SJSA1 (cell line): ENCODE measurements at places on chromosomes 2 and 18. TPM values are rescaled to one million over a fixed set of nuclear protein-coding genes. Genes with fewer than 3 reads are reported as not detected.

Gene EFHD1
- 0.66 and 1.4 TPM in 2 replicates for total RNA-seq

Gene IL36A
- not detected in 2 replicates for total RNA-seq

Gene LRRC30
- total RNA-seq: not detected in 2 replicates

Gene CTDP1
- 23.0 TPM in 2 replicates for total RNA-seq

Gene SAG
- total RNA-seq: not detected in 2 replicates

Gene PCARE
- total RNA-seq: not detected in 2 replicates

Gene ZNF516
- total RNA-seq: 9.0 and 17.4 TPM in 2 replicates

Gene FAM228A
- total RNA-seq: not detected in 2 replicates

Gene RNU2-63P
- 34.9 TPM in 1 of 2 replicates, not detected in the other for total RNA-seq

Gene UNC80
- total RNA-seq: not detected in 2 replicates

Gene RELCH
- 17.5 and 19.4 TPM in 2 replicates for total RNA-seq

Gene SP5
- 4.3 and 5.2 TPM in 2 replicates for total RNA-seq

Gene KCNK3
- not detected in 2 replicates for total RNA-seq

Gene SLC40A1
- total RNA-seq: 0.87 TPM in 1 of 2 replicates, not detected in the other

Gene CYRIA
- 1.00 and 1.7 TPM in 2 replicates for total RNA-seq

Gene DLX1
- 4.7 and 4.9 TPM in 2 replicates for total RNA-seq

Gene ACVR1C
- not detected in 2 replicates for total RNA-seq

Gene PSD4
- 1.7 and 3.2 TPM in 2 replicates for total RNA-seq

Gene ZSWIM2
- not detected in 2 replicates for total RNA-seq

Gene CAPN14
- total RNA-seq: 0.41 TPM in 1 of 2 replicates, not detected in the other

Gene DSEL
- total RNA-seq: 5.7 and 11.0 TPM in 2 replicates

Gene DOK6
- not detected in 2 replicates for total RNA-seq

Gene EVX2
- total RNA-seq: not detected in 2 replicates

Gene PLGLB2
- 2.1 TPM in 1 of 2 replicates, not detected in the other for total RNA-seq

Gene PMS1
- total RNA-seq: 23.4 and 27.9 TPM in 2 replicates

Gene VWC2L
- not detected in 2 replicates for total RNA-seq

Gene RIT2
- not detected in 2 replicates for total RNA-seq

Gene SPC25
- 53.0 and 64.8 TPM in 2 replicates for total RNA-seq

Gene DYNAP
- not detected in 2 replicates for total RNA-seq

Gene RASGRP3
- 7.5 and 11.6 TPM in 2 replicates for total RNA-seq

Gene HOXD3
- total RNA-seq: 0.66 and 1.1 TPM in 2 replicates

Gene CABYR
- 9.3 and 9.5 TPM in 2 replicates for total RNA-seq

Gene MYO5B
- 0.97 and 3.4 TPM in 2 replicates for total RNA-seq

Gene RSAD2
- not detected in 2 replicates for total RNA-seq

Gene UGT1A10
- total RNA-seq: not detected in 2 replicates

Gene UGT1A5
- not detected in 2 replicates for total RNA-seq

Gene ITGA4
- 69.9 and 80.0 TPM in 2 replicates for total RNA-seq

Gene MARCO
- total RNA-seq: not detected in 2 replicates

Gene GKN1
- not detected in 2 replicates for total RNA-seq

Gene LHCGR
- total RNA-seq: not detected in 2 replicates

Gene PUS10
- 6.4 and 10.4 TPM in 2 replicates for total RNA-seq

Gene LAPTM4A
- total RNA-seq: 161 and 214 TPM in 2 replicates

Gene ARL5A
- 68.9 and 83.5 TPM in 2 replicates for total RNA-seq

Gene RAX
- not detected in 2 replicates for total RNA-seq

Gene IL1B
- 4.2 and 4.3 TPM in 2 replicates for total RNA-seq

Gene CCDC121
- total RNA-seq: 2.4 and 2.9 TPM in 2 replicates

Gene NGEF
- 9.3 and 13.8 TPM in 2 replicates for total RNA-seq

Gene TPGS2
- 380 and 402 TPM in 2 replicates for total RNA-seq

Gene LBH
- 163 and 186 TPM in 2 replicates for total RNA-seq

Gene CFC1
- total RNA-seq: not detected in 2 replicates

Gene MROH2A
- not detected in 2 replicates for total RNA-seq

Gene MYO3B
- total RNA-seq: not detected in 2 replicates

Gene KIF1A
- not detected in 2 replicates for total RNA-seq

Gene CCBE1
- 5.1 and 6.6 TPM in 2 replicates for total RNA-seq
